ENCODE measurements at places on chromosomes 5 and 9.

DNA sequence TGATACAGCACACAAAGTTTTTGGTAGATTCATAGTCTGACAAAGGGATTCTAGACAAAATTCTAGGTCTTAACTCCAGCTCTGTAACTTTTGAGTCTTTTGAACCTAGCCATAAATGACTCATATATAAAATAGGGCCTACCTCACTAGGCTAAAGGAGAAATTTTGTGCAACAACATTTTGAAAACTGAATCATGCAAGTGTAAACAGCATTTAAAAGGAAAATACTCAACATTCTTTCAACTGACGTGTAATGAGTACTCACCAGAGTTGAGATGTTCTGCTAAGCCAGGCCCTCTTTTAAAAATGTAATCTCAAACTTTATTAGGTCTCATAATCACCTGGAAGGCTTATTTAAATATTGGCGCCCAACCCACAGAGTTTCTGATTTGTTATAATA is 113.2 kb downstream of the STK32A start:
- no peak for DNase-seq

DNA sequence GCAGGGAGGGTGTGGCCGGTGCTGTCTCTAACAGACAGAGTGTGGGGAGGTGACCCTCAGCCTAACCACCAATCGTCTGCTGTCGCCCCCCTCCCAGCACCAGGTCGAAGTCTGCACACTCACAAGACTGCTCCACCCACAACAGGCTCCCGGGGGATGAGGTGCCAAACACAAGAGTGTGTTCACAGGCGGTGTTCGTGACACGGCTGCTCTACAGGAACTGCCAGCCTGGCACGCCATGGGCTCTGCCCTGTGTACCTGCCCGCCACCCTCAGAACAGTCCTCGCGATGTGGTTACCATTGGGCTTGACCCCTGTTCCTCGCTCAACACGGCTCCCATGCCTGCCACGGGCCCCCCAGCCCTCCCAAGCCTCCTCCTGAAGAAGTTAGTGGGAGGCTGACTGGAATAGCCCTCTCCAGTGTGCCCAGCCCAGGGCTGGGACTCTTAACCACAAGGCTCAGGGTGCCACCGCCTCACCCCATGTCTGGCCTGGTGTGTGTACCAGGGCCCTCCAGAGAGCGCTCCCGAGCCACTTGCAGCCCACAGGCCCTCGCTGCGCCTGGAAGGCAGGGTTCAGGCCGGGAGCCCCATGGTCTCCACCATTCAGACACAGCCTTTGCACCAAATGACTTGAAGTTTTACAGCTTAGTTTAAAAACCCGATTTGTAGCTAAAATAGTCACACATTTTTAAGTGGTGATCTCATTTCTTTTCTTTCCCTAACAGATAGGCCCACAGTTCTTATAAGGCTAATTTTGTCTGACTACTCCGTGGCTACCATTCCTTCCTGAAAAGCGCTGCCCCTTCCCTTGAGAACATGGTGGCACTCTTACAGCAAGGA is 102.5 kb downstream of the CAMSAP1 start:
- DNase-seq, result no peak

DNA sequence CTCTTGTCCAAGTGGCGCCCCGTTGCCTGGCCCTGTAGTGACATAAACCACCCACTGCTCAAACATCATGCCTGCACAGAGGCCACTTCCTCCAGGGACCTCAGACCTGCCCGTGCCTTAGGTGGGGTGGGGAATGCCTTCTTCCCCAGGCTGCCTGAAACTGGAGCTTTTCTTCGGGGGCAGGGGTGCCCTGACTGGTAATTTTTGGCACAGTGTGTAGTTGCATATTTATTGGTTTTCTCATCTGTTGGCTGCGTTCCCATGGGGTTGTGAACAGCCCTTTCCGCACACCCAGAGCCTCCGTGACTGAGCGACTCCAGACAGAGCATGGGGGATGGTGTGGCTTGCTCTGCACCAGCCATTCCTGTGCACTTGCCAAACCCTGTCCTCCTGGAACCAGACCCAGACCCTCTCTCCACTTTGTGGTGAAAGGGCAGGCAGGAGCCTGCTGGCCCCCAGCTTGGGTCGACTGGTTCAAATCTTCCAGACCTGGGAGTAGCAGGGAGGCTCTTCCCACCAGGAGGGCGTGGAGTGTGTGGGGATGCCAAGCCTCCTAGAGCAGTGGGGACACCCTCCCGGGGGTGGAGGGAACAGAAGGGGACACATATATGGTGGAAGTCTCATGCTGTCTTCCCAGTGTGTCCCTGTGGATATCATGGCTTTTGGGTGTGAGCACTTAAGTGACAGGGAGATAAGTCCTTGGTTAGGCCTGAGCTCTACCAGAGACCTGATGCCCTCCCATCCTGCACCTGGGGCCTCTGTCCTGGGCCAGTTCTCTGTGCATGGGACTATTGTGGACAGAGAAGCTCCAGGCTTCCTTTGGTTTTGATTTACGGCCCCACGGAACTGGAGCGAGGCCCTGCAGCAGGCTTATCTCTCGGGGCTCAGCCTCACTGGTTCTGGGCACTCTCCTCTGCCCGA is 39.6 kb downstream of the WNK2 start:
- DNase-seq, result no peak

- no peak for DNase-seq
Measured at GRCh38 chr5:36033486-36033885, 33.2 kb downstream of the UGT3A2 start.

GRCh38 chr9:37987467-37987981 is 81.5 kb downstream of the SHB start:
- DNase-seq, result no peak

DNA sequence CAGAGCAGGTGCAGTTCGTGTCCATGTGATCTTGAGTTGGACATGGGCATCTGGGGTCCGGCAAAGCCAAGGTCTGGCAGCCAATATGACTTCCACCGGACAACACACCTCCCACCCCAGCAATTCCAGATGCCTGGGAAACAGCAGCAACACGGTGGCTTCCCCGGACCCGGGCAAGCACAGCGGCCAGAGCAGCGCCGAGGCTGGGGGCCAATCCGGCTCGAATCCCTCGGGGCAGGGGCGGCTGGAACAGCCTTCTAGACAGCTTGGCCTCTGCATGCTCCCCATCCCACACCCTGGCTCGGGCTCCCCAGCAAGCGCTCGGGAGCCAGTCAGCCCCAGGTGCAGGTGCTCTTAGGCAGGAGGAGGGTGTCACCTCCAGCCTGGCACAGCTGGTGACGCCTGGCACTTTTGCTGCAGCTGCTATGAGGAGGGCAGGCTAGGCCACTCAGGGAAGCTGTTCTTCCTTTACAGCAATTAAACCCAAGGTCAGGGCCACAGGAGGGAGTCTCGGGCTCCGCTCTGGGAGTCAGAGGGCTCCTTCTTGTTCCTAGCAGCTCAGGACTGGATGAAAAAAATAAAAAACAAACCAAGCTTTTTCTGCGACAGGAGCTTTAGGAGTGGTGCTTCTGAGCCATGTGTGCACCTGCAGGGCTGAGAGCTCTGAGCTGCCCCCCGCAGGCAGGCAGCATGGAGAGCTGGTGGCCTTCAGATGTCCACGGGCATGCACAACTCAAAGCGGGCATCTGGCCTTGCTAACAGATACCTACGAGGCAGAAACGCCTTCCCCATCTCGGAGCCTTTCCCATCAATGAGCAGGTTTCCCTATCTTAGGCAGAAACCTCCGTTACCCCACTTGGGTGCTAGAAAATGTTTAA is 28.2 kb downstream of the DBH start:
- no peak for DNase-seq

DNA sequence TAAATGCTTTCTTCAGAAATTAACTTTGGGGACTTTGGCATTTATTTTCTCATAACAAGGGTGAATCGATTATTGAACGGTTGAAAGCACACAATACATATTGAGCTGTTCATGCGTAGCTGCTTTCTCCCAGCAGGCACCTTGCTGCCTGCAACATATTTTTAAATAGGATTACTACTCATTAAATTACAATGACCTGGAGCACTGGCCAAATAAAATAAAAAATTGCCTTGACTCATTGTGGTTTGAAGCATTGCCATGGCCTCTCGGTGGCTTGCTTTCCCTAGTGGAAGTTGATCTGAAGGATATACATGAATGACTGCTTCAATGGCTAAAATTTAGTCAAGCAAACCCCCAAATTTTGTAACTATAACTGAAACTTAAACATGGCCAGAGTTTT is 181.6 kb upstream of the NUDT12 start:
- DNase-seq, result peak; percentile 58

DNA sequence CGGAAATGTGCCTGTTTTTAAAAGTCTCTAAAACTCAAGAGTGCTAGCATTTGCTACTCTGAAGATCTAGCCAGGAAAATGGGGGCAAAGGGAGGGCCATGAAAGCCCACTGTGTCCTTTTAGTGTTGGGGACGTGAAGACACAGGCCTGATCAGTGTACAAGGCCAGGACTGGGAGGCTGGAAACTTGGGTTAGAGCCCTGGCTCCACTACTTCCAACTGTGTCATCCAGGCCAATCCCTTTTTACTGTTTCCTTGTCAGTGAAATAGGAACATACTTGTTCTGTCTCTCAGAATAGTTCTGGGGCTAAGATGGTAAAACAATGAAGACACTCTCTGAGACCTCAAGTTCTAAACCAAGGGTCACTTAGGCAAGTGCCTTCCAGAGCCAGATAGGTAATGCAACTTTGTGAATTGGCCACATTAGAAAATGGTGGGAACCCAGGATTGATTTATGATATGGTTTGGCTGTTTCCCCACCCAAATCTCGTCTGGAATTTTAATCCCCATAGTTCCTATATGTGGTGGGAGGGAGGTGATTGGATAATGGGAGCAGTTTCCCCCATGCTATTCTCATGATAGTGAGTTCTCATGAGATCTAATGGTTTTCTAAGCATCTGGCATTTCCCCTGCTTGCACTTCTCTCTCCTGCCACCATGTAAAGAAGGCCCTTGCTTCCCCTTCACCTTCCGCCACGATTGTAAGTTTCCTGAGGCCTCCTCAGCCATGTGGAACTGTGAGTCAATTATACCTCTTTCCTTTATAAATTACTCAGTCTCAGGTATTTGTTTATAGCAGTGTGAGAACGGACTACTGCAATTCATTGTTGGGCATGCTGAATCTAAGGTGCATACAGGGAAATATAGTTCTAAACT is 30.4 kb upstream of the B4GALT1 start:
- no peak for DNase-seq

DNA sequence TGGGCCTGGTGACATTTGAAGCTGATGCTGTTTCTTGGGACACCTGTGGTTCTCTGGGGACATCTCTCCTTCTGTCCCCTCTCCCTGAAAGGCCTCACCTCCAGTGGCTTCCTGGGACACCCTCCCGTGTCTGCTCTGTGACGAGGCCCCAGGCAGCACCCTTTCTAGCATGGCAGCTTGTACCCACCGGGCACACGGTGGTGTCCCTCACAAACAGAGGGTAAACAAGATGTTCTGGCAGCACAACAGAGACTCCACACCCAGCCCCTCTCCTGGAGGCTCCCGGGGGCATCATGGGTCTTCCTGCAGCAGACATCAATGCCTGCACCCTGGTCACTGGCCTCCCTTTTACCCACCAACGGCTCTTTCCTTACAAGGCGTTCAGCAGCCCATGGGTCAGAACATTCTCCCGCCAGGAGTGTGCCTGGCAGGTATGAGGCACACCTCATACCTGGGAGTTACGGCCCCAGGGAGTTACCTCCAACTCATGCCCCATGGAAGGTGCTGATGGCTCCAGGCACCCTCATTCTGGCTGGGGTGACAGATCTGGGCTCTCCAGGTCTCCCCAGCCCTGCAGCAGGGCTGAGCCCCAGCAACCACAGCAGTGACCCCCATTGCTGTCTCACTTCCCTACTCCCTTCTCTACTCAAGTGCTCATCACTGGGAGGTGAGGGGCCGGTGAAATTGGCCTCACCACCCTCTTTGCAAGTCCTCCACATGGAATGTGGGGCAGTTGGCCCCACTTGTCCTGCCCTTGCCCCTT is 51.1 kb downstream of the BARX1 start:
- no peak for DNase-seq

DNA sequence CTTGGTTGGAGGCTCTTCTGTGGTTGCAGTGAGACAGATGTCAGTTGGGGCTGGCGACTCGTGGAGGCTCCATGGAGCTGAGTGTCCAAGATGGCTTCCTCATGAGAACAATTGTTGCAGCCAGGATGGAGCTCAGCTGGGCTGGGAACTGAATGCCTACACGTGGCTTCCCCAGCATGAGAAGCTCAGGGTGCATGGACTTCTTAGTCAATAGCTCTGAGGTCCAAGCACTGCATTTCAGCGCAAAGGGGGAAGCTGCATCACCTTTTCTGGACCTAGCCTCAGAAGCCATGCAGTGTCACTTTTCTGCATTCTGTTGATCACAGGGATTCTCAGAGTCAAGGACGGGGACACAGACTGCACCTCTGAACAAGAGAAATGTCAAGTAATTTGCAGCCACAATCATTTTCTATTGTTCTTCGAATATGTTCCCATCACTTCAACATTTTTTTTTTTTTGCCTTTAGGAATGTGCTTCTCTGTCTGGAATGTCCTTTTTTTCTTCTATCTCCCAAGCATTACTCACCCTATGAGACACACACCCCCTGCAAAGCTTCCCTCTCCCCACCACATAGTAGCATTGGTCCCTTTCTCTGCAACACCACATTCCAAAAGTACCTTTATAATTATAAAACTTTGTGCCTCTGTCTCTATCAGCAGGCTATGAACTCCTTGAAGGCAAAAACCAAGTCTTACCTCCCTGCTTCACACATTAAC is 57.5 kb upstream of the STK32A start:
- peak; percentile 78 for DNase-seq

DNA sequence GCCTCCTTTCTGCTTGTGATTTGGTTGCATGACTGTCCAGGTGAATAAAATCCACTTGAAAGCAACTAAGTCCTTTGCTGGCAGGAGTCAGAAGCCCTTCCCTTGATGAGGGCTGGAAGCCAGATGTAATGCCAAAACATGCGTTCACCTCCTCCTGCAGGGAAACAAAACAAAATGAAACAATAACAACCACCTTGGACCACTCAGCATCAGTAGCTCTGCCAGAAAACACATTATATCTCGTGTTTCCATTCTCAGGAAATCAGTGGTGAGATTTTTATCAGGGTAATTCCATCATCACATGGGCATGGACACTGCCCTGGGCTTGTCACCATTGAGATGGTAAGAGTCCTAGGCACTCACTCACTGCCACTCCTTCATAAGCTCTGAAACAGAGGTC is 350.3 kb upstream of the ACTBL2 start:
- no peak for DNase-seq

GRCh38 chr5:55051357-55051756 is 27.3 kb downstream of the GZMK start:
- DNase-seq, result no peak

DNA sequence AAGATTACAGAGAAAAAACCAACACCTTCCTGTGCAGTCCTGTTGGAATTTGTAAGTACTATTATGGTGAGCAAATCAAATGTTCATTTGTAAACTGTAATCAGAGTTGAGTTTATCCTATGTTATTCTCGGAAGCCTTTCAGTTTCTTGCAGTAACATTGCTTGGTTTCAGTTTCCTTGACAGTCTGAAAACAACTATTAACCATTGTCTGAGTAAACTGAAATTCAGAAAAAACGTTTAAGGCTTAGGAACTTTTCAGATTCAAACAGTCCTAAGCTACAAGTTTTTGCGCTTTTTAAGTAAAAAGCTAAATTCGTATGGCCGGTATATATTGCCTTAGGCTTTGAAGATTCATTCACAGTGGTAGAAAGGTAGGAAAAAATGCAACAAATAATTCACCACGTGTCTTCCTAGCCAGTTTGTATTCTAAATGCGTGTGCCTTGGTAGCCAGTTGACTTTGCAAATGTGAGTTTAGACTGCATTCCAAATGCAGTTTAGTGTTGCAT is 2.5 kb downstream of the GPBP1 start:
- peak; percentile 84 for DNase-seq

- no peak for DNase-seq
Measured at GRCh38 chr9:84323858-84324257, 16.7 kb downstream of the SLC28A3 start.

- DNase-seq, result no peak
Measured at GRCh38 chr5:73282383-73282782, 109.4 kb downstream of the TMEM174 start.

GRCh38 chr9:91305596-91306295 is 56.0 kb downstream of the AUH start:
- no peak for DNase-seq
